ENCODE measurements at places on chromosomes 6 and 20. TPM values are rescaled to one million over a fixed set of nuclear protein-coding genes. Genes with fewer than 3 reads are reported as not detected.

TGM2 gene
- 1.9 TPM for total RNA-seq

DNA sequence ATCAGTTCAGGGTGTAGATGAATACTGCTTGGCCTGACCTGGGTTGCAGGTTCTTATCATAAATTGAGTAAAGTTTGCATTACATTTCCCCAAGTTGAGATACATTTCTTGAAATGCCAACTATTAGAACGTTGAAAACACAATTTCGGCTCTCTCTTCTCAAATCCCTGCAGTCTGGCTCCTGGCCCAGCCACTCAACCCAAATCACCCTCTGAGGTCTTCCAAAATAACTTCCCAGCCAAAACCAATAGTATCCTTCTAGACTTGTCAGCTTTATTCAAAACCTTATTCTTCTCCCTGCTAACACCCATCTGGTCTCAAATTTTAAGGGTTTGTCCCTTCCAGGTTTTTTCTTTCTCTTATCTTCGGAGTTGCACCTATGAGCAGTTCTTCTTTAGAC, 263.6 kb downstream of the EYA4 start:
- DNase-seq, result no peak

- no peak for DNase-seq
These were observed 102.3 kb upstream of the MAP3K7 start for GRCh38 chr6:90689172-90689571.

FOXQ1 gene
- 78.5 TPM for total RNA-seq

- no peak for DNase-seq
These were observed 247.6 kb downstream of the DLL1 start for GRCh38 chr6:170043150-170043819.

DNA sequence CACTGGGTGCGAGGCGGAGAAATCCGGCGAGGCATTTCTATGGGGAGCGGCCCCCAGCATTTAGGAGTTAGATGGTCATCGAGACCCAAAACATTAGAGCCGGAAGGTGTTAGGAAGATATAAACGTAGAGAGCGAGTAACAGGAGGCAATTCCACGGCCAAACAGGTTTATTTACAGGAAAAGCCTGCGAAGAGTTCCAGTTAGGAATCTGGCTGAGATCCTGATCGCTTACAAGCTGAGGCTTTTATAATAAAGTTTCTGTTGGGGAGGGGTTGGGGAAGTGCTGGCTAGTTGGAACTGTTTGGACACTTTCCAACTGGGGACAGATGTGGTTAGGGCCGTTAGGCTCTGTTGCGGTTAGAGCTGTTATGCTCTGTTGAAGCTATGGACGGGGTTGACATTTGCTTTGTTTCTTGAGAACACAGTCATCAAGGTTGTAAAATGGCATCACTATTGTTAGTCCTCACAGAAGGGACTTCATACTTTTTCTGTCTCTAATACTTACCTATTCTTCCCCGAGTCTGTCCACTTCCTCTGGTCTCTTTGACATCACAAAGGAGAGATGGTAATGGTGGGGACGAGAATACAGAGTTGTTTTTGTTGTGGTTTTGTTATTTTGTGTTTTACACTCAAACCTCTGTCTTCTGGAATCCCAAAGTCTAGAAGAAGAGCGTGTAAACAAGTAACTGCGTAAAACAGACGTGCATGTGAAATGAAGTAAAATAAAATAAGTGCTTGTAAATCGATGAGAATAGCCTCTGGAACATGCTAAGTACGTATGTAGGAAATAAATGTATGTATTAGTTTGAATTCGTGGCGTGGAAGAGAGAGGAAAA, 554 bp upstream of the ZSCAN31 start:
- no peak for DNase-seq

CEP250 gene
- total RNA-seq, result 20.0 TPM

- DNase-seq, result no peak
These were observed 103.1 kb upstream of the NAA20 start for GRCh38 chr20:19913927-19914614.

- no peak for DNase-seq
These were observed 155.4 kb upstream of the BMP2 start for GRCh38 chr20:6611911-6612605.

GRCh38 chr20:1368448-1369199, 24.2 kb downstream of the FKBP1A start:
- DNase-seq, result no peak

DNA sequence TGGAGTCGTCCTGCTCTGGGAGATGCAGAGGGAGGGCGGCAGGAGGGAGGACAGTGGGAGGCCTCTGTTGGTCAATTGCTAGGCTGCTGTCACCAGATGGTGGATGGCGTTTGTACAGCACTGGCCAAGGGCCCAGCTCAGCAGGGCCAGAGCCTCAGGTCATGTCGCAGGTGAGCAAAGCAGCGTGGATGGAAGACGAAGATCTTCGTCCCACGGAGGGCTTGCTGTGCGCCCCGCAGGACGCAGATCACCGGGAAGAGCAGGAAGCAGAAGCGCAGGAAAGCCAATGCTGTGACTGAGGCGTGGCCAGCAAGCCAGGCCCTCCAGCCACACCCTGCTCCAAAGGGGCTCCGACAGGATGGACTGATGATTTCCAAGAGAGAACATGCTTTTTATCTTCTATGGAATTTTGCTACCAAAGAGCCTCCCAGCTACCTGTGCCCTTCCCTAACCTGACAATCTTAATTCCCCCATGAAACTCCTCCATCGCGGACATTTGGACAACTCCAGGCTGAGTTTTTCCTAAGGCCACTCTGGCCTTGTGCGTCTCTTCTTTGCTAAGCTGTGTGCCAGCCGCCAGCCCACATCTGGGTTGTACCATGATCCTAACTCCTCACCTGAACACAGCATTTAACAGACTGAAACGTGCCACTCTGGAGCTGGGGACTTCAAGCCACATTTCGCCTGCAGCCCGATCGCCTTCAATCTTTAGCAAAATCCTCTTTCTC, 3.5 kb upstream of the SLCO4A1 start:
- no peak for DNase-seq

ACSS1 gene
- 1.4 TPM for total RNA-seq

DNA sequence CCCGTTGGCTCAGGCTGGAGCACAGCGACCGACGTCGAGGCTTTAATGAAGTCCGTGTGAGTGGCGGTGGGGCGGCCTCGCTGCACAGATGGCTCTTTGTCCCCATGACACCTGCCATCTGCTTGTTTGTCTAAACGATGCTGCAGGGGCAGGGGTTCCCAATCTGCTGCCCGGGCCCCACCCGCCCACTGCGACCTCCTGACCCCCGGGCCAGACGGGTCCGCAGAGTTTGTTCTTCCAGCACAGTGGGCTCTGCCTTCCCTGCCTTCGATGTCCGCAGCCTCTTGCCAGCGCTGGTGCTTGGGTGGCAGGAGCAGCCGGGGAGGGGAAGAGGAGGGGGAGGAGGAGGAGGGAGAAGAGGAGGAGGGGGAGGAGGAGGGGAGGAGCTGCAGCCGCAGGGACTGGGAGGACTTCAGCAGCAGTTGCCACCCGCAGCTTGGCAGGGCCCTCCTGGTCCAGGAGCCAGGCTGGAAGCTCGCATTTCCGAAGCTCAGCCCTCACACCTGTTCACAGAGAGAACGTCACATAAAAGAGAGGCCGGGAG, 210.0 kb downstream of the DLL1 start:
- no peak for DNase-seq

DNA sequence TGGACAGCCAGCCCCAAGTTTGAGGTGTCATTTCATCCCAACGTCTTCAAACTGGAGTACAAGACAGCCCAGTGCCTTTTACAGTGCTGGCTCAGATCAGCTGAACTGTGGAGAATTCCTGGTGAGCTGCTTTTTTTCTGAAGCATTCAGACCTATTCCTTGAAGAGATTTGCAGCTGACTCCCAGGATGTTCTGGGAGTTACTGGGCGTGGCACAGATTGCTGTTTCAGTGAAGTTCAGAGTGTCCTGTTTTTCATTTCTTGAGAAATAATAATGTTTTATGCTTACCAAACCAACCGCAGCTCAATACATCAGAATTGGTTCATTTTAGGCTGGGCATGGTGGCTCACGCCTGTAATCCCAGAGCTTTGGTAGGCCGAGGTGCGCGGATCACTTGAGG, 33.4 kb upstream of the SRPK1 start:
- no peak for DNase-seq

GRCh38 chr20:47785854-47786764, 828 bp upstream of the SULF2 start:
- peak; percentile 59 for DNase-seq

GRCh38 chr6:135403584-135403983, 94.0 kb downstream of the AHI1 start:
- DNase-seq, result no peak

DNA sequence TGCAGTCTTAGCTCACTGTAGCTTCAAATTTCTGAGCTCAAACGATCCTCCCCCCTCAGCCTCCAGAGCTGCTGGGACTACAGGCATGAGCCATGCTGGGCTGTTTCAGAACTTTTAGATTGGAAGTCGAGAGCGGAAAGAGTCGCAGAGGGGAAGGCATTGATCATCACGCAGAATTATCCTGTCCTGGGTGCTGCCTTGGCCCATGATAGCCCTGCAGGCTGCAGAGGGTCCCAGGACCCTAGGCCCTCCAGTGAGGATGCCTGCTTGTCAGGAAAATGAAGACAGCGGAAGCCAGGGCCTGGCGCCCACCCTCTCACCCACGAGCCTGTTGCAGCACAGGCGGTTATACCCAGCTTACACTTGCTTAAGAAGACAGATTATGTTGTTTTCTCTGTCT, 9.1 kb downstream of the TMEM181 start:
- no peak for DNase-seq

- DNase-seq, result no peak
These were observed 101.7 kb upstream of the SMLR1 start for GRCh38 chr6:130725551-130725950.

- DNase-seq, result peak; percentile 16
These were observed 72.8 kb downstream of the MDGA1 start for GRCh38 chr6:37624606-37625574.

GRCh38 chr6:147099974-147100373, 104.2 kb upstream of the STXBP5 start:
- no peak for DNase-seq

DNA sequence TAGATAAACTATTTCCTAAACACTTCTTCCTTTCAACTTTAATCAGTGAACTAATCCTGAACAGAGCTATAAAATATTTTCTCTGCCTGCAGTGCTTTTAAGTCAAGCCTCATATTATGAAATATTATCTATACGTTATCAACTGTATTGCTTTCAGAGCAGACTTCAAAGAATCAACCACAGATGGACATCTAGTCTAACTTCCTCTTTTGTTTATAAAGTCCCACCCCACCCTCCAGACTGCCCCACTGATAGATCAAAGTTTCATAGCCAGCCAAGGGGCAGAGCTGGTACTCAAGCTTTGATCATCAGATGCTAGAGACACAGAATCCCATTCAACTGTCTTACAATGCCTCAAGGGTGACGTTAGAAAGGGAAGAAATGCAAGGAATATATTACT, 308.3 kb downstream of the LAMA2 start:
- DNase-seq, result no peak

GRCh38 chr20:49682278-49682677, 31.4 kb downstream of the B4GALT5 start:
- no peak for DNase-seq

GRCh38 chr6:17178754-17179529, 77.1 kb downstream of the STMND1 start:
- DNase-seq, result no peak
